Sigmoid colon (tissue), 7 donors: ENCODE measurements at places on chromosomes 2 and 18.
A peak's percentile ranks its signal among the peaks of the same experiment; 100 is the strongest.

DNA sequence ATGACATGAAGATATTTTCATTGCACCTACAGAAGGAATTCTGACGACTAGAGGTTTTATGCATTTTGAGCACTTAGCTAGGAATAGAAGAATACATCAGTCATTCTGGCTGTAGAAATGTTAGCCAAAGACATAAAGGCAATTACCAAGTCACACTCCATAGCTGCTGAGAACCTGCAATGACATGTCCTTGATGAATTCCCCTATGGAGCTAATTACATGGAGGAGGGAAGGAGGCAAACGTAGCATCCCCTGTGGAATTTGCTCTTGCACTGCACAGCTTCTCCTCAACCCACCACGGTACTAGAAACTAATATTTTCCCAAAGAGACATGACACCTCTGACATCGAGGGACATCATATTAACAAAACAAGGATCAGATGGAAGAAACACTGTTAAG lies 174.0 kb upstream of the SESTD1 start:
- no peak for DNase-seq

DNA sequence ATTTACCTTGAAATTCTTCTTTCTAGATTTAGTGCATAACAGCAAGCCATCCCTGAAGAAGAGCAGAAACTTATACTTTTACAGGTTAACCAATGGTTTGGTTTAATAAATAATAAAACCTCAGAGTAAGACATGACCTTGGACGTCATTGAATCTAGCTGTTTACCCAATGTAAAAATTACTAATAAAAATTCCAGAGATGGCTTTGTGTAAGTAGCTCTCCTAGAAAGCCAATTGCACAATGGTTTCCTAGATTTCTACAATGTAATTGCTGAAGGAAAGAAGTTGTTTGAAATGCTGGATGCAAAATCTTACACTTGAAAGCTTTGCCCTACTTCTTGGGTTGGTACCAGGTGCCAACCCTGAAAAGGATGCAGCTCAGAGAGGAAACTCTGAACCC lies 1.5 kb downstream of the XDH start:
- DNase-seq = no peak

- no peak for DNase-seq
Measured at GRCh38 chr2:194999771-195000170, 657.3 kb upstream of the SLC39A10 start.

GRCh38 chr2:29817299-29817698 lies 104.1 kb downstream of the ALK start:
- no peak for DNase-seq

DNA sequence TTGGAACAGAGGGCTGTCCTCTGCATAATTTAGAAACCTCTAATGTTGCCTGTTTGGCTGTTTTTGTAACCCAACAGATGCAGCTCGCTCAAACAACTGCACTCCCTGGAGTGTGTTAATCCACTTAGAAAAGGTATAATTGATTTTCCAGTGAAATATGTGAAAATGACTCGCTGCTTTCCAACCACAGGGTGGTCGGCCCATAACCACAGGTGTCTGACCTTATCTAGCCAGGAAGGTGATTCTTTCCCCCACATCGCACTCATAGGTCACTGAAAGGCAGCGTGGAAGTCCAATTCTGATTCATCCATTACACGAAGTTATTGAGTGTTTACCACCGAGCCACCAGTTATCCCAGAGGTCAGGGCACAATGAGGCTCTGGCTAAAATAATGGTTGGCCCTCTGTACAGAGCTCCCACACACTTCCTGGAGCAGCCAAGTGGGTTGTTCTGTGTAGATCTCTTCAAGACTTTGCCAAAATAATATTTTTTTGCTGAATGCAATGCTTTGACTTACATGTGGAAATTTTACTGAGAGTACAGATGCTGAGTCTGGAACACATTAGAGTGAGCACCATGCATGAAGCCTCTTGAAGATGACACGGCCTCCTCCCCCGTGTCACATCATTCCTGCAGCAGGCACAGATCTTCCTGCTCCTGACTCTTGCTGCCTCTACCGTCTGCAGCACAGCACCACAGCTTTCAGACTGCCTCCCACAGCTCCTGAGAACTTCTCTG lies 396.2 kb downstream of the ZNF516 start:
- no peak for DNase-seq

DNA sequence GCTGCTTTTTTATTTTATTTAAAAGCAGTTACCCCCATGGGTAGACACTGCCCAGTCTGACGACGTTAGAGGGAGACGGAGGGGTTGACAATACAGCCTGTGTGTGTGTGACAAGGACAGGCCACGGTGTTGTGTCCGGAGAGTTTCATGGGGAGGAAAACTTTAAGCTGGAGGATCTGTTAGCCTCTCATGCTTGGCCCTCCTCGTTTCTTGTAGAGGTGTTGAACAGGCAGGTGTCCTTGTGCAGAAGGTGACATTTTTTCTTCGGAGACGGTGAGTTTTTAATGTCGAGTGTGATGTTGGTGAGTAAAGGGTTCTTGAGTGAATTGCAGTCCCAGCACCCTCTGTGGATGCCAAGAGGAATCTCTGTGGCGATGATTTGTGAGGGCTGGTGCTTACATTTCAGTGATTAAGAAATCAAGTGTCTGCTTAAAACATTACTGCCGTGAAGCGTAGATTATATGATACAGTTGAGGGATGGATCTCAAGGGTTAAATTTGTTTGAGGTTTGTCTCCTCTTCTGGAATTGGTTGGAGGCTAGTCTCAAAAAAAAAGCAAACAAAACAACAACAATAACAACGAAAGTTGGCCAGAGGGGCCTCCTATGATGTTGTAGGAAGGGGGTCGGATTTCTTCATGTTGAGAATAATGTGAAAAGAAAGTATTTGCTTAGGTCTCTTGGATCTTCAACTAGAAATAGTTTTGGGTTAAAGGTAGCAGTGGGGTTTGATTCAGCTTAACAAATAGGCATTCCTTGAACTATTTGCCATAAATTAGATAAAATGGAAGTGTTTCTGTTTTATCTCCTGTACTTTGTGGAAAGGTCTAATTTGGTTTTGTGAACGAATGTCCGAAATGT lies 1.6 kb downstream of the NCOA1 start:
- DNase-seq = no peak

GRCh38 chr2:113273027-113273551 lies 5.6 kb downstream of the PAX8 start:
- no peak for DNase-seq

DNA sequence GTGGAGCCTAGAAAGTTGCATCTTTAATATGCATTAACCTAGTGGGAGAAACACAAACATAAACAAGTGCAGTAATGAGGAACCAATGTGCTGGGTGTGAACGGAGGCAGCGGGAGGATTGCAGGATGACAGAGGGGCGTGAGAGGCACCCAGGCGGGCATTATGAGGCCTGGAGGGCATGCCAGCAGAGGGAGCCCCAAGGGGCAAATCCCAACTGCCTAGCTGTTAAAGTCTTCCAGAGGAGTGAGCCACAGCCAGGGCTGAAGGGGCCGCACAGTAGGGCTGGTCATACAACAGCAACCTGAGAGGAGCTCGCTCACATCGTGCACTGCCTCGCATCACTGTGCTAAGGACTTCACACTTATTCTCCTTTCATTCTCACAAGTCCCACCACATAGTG lies 13.3 kb upstream of the PRELID3A start:
- peak; percentile 37 for DNase-seq

DNA sequence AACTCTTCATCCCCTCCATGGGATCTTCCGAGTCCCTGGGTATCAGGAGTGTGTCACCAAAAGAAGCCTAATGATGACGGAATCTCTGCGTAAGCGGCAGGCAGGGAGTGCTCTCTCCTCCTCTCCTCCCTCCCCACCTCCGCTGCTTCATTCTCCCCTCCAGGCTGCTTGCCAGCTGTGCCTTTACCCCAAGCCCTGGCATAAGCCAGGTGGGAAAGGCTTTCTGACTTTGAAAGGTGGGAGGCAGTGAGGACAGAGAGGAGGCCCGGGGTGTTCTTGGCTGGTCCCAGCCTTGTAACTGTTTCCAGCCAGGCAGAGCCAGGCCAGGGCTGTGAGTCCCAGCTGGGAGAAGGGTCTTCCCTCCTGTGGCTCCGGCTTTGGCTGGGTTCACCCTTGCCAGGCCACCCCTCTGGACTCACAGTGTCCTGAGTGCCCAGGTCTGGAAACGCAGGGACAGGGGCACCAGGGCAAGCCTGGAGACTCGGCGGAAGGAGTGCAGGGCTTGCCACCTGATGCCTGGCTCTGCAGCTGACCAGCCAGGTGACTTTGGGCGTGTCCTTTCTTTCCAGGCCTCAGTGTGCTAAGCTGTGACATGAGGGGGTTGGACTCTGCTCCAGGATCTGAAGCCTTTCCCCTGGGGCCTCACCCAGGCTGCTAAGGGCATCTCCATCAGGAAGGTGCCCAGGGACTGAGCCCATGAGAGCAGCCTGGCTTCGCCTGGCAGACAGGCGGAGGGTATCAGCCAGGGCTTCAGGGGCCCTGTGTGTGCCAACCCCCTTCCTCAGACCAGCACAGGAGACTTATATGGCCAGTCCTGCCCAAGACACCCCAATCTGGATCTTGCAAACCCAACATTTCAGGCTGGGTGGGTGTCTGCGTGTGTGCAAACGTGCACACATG lies 32.7 kb upstream of the HPCAL1 start:
- no peak for DNase-seq

DNA sequence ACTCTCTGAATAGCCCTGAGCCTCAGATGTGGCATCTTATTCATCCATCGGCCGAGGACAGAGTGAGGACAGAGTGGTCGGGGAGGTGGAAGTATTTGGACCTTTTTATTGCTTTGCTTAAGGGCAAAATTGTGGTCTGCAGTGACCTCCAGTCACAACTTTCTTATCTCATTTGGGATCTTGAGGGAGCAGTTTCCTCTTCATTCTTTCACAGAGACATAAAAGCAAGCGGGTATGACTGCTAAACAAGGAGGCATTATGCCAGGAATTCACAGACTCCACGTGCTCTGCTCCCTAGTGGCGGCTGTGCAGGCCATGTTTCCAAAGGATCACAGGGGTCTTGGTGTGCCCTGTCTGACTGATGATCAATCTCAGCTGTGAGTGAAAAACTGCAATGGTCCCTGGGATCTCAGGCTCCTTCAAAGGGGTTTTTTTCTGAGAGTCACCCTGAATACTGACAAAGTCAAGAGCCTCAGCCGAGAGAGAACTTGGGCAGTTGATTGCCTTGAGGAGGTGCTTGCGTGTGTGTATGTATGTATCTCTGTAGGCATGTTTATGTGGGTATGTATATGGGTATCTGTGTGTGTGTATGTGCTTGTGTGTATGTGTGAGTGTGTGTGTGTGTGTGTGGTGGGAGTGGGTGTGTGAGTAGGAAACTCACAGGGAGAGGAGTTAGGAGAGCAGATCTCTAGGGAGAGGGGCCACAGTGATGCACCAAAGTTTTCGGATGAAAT lies 47.7 kb downstream of the RAPGEF4 start:
- no peak for DNase-seq

DNA sequence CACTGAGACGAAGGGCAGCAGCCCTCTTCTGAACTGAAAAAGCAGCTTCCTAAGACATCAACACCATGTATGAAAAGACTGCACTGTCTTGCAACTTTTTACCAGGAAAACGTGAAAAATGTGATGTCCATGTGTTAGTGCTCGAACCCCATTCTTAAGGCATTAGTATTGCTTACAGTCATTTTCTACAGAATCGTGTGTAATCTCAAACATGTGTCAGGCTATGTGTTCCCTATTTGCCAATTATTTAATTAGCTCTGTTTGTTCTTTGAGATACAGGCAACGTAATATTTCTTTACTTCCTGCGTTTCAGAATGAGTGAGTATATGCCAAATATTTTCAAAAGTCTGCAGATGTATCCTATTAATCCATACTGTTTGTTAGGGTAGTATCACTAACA lies 307.7 kb upstream of the CCDC68 start:
- no peak for DNase-seq

GRCh38 chr2:8431446-8432125 lies 250.3 kb upstream of the ID2 start:
- peak; percentile 8 for DNase-seq
